Tibial nerve (tissue), 4 donors: ENCODE measurements at places on chromosomes 2 and 18. TPM values are rescaled to one million over a fixed set of nuclear protein-coding genes. Genes with fewer than 3 reads are reported as not detected.
A peak's percentile ranks its signal among the peaks of the same experiment; 100 is the strongest.

PAIP2B gene
- total RNA-seq = 14.7 TPM

PTCD3 gene
- total RNA-seq = 64.1 TPM

DCC gene
- not detected for total RNA-seq

DNA sequence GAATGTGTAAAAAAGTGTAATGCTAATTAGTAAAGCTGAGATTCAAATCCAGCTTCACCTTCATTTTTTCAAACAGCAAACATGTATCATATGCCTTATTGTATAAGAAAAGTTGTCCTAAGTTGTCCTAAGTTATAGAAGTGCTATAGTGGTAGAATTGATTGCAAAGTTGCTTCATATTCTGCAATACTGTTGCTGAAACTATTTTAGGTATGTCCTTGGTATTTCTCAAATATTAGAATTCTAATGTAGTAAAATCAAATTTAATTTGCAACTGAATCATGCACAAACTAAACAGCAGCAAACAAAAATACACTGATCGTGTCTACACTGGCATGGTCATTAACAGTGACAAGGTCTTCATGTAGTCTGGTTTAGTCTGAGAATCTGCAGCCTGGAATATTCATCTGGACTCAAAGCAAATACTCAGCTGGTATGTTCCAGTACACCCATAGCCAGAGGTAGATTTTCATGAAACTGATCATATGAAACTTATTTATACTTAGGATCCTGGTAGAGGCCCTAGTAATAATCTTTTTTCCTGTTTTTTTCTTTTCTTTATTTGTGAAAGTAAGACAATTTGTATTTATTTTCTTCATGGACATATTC lies 555.6 kb upstream of the ZEB2 start:
- no peak overlapping the region for H3K27ac ChIP-seq
- no peaks in the 10 kb centered on the region for H3K27me3 ChIP-seq
- DNase-seq = no peak

GRCh38 chr18:7812431-7813063 lies 245.4 kb downstream of the PTPRM start:
- H3K27me3 ChIP-seq = no peaks in the 10 kb centered on the region
- no peaks in the 10 kb centered on the region for H3K4me1 ChIP-seq
- no peak overlapping the region for H3K27ac ChIP-seq
- no peak overlapping the region for H3K4me3 ChIP-seq
- DNase-seq = no peak
- no peaks in the 10 kb centered on the region for H3K36me3 ChIP-seq

- H3K27me3 ChIP-seq = no peaks in the 10 kb centered on the region
- H3K4me1 ChIP-seq = peaks cover 3% of the 10 kb centered on the region
- no peak overlapping the region for H3K27ac ChIP-seq
- no peaks in the 10 kb centered on the region for H3K36me3 ChIP-seq
Observed at GRCh38 chr18:31245820-31246219, 72.1 kb upstream of the DSG1 start.

DNA sequence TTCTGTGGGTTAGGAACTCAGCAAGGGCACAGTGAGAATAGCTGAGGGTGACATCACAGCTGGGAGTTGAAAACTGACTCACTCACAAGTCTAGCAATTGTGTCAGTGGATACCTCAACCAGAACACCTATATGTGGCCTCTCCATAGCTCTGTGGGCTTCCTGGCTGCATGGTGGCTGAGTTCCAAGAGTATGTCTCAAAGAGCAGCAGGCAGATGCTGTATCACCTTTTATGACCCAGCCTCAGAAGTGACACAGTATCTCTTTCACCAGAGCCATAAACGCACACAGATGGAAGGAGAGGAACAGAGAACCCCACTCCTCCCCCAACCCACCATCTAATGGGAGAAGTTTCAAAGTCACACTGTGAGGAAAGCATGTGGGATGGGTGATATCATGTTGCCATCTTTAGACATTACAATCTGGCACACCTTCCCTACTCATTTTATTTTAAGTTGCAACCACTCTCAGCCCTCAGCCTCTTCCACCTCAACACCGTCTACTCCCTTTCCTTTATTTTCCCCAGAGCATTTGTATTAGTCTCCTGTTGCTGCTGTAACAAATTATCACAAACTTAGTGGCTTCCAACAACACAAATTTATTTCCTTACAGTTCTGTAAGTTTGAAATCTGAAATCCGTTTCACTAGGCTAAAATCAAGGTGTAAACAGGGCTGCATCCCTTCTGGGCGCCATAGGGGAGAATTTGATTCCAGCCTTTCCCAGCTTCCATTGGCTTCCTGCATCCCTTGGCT lies 134.6 kb upstream of the SPATS2L start:
- no peak overlapping the region for H3K27ac ChIP-seq
- no peaks in the 10 kb centered on the region for H3K36me3 ChIP-seq
- no peak for DNase-seq
- H3K27me3 ChIP-seq = no peaks in the 10 kb centered on the region
- H3K4me3 ChIP-seq = no peak overlapping the region
- H3K4me1 ChIP-seq = no peaks in the 10 kb centered on the region

GRCh38 chr2:24915796-24916195 lies 4.2 kb downstream of the ADCY3 start:
- H3K27ac ChIP-seq = peak overlapping the region; percentile 55
- no peak overlapping the region for H3K4me3 ChIP-seq
- H3K27me3 ChIP-seq = no peaks in the 10 kb centered on the region
- DNase-seq = no peak
- H3K4me1 ChIP-seq = peaks cover 64% of the 10 kb centered on the region

DNA sequence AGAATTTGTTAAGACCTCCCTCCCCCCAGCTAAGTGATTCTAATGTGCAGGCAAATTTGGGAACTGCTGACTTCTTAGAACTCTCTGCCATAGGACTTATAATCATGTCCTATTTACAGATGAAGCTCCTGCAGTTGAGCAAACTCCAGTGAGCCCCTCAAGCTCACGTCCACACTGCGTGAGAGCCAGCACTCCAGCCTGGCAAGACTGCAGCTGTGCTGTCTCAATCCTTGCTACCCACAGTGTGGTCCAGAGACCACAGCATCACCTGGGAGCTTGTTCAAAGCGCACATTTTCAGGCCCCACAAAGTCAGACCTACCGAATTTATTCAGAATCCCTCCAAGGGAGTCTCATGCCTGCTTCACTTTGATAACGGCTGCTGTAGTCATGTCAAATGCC lies 243.2 kb upstream of the RAB12 start:
- H3K4me3 ChIP-seq = no peak overlapping the region
- H3K36me3 ChIP-seq = no peaks in the 10 kb centered on the region
- H3K27me3 ChIP-seq = no peaks in the 10 kb centered on the region
- H3K27ac ChIP-seq = no peak overlapping the region

- no peaks in the 10 kb centered on the region for H3K27me3 ChIP-seq
- no peak overlapping the region for H3K4me3 ChIP-seq
- DNase-seq = peak; percentile 38
- H3K36me3 ChIP-seq = no peaks in the 10 kb centered on the region
- H3K4me1 ChIP-seq = no peaks in the 10 kb centered on the region
- H3K27ac ChIP-seq = no peak overlapping the region
Observed at GRCh38 chr2:173134703-173135102, 59.1 kb downstream of the MAP3K20 start.

- H3K27me3 ChIP-seq = no peaks in the 10 kb centered on the region
- no peaks in the 10 kb centered on the region for H3K36me3 ChIP-seq
- H3K4me1 ChIP-seq = peaks cover 7% of the 10 kb centered on the region
- DNase-seq = no peak
Observed at GRCh38 chr18:44536046-44536445, 144.6 kb upstream of the SETBP1 start.
